ENCODE measurements at places on chromosomes 7 and 10.

DNA sequence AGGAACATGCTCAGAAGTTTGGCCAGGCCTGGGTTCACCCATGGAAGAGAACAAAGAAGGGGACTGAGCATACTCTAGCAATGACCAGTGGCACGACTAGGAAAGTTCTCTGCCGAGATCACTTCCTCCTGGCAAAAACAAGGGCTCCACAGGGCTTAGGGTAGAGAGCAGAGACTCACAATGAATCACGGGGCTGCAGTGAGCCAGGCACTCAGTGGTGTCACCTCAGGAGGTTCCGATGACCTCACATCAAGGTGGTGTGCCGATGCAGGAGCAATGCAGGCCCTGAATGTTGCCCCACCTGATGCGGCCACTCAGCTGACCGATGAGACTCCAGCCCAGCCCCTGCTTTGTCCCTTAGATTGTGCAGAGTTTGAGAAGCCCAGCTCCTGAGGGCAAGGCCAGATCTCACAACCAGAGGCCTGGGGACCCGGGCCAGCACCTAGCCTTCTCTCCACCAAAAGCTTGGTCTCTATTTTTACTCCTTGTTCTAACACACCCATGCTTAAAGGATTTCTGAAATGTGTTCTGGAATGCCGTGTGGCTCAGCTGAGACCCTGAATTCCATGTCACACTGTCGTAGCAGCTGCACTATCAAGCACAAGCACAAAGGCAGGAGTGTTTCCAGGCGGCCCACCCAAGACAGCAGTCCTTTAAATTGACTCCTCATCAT, 60.9 kb downstream of the COBL start:
- no peak for DNase-seq

GRCh38 chr10:106582291-106582690, 582.2 kb downstream of the SORCS1 start:
- DNase-seq, result no peak

DNA sequence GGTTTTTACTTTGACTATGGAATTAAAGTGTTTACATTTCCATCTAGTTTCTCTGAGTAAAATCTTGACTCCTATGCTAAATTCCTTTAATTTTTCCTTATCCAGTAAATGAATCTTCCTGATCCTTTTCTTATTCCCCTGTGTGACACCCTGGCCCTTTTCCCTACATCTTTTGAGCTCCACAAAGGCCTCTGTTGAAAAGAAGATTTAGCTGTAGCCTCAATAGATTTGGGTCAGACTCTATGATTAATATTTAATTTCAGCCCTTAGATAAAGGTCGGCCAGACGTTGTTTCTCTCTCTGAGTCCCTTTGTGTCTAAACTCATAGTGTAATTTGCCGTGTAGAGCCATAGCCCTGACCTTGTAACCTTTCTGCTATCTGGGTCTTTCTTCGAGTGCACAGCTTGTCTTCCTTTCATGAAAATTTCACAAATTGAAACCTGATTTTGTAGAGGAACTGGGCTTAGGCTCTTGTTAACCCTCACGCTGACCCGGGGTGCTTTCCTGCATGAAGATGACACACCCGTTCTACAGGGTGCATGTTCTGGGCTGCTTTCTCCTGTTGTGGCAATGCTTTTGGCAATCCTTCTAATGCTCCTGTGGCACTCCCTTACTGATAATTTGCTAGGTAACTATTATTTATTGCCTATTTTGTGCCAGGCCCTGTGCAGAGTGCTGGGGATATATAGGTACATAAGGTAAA, 21.2 kb downstream of the LSMEM1 start:
- no peak for DNase-seq

DNA sequence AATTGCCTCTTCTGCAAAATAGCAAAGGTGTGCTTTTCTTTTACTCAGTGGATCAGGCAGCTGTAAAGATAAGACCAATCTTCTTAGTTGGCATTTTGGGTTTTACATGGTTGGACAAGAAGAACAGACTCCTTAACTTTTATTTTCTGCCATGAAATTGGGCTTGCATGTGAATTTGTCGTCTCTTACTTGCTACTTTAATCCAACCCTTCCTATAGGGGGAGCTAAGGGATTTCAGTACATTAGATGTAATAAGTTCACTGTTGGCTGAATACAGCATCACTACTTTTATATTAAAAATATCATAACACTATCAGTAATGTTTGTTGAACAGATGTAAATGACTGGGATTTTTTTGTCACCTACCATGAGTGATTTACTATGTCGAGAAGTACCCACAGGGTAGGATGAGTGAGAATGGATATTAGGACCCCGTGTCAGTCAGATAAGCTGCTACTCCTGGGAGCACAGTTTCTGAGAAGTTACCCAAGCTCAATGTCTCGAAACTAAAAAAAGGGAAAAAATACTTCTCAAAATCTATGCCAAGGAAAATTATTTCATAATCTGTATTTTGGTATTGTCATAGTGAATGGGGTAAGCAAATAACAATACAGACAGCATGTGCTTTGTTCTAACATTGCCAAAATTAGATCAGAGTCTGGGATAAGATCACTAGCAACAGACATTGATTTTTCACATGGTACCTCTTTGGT, 127.4 kb upstream of the AGR3 start:
- DNase-seq, result no peak

DNA sequence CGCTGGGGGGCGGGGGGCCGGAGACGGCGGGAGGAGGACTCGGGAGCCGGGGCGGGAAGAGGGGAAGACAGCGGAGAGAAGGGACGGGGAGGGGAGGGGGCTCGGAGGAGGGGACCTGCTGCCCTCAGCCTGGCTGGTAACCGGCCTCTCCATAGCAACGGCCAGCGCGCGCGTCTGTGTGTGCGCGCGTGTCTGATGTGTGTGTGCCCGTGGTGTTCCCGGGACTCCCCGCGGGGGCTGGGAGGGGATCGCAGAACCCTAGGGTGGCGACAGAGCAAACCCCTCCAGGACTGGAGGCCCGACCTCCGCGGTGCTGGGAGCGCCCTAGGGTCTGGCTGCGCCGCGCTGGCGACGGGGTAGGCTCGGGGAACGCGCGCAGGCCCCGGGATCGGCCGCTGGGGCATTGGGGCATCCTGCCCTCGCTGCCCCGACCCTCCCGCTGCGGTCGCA, 356.3 kb downstream of the DNAJB6 start:
- no peak for DNase-seq

- DNase-seq, result no peak
These were observed 8.5 kb upstream of the CSTF2T start for GRCh38 chr10:51707821-51708424.

DNA sequence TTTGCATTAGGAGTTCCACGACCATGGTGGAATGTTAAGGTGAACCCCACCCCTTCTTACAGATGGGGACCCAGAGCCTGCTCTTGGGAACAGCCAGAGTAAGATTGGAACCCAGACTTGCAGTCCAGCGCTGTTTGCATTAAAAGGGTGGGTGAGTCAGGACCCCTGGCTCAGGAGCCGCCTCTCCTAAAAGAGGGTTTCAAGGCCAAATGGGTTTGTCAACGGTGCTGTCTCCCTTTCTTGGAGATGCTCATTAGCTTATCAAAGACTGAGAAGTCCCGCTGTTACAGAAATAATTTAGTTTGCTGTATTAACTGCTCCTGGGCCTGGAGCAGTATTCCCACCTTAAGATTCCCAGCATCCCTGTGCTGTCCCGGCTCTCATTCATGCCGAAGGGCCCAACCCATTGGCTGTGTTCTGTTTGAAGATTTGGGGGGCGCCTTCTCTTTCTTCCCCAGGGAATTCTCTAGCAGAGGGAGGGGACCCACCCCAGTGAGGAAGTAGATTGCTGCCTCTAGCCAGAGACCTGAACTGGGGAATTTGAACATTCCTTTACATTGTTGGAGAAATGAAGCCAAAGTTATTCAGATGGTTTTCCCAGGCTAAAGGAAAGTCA, 1.8 kb downstream of the MARVELD1 start:
- no peak for DNase-seq

- no peak for DNase-seq
These were observed 179.5 kb upstream of the YAE1 start for GRCh38 chr7:39386718-39387117.

DNA sequence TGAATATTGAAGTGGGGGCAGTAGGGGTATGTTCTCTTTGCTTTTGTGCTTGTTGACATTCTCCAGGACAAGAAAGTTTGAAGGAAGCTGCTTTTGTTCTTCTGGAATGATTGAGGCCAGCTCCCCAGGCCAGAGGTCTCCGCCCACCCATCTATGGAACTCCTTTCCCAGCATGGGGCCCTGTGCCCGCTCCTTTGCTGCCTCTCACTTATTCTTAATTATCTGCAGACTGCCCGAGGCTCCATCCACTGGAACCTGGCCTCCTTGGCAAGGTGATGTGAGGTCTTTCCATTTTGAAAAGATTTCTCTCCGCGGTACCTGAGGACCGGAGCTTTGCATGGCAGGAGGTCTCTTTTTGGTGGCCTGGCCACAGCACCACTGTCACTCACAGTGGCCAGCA, 39.3 kb upstream of the MKI67 start:
- DNase-seq, result no peak

- no peak for DNase-seq
These were observed 147.2 kb downstream of the NSUN6 start for GRCh38 chr10:18504161-18504560.

DNA sequence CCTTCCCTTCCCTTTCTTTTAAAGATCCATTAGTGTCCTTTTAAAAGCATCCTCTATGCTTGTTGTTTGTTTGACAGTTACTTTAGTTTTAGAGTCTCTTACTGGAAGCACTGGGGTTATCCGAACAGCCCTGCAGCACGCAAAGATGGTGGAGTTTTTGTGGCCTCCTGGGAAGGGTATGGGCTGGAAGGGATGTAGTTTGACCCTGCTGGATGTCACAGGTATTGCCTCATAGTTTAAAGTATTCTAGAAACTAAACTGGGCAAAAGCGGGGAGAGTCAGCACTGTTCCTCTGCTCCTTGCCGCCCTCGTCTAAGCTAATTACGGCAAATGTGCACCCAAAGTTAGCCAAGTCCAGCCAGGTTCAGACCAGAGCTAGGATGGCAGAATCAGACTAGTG, 35.8 kb upstream of the GNAI1 start:
- DNase-seq, result no peak

DNA sequence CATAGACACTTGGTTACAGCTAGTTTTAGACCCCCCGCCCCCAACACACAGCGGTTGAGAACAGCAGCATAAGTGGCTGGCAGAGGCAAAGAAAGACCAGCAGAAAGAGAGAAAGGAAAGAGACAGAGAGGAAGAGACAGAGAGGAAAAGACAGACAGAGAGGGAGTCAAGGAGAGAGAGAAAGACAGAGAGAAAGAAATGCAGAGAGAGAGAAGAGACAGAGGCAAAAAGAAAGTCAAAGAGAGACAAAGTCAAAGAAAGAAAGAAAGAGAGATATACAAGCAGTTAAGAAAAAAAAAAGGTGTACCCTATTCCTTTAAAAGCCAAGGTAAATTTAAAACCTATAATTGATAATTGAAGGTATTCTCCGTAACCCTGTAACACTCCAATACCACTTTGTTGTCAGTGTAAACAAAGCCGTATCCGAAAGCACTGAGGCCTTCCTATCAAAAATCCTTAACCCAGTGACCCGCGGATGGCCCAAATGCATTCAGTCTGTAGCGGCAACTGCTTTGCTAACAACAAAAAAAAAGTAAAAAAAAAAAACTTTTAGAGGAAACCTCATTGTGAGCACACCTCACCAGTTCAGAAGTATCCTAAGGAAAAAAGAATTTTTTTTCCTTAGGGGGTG, 11.9 kb upstream of the SLC12A9 start:
- no peak for DNase-seq

GRCh38 chr10:79628988-79629954, 18.5 kb downstream of the SFTPA1 start:
- DNase-seq, result no peak

- DNase-seq, result no peak
These were observed 89.1 kb downstream of the MMRN2 start for GRCh38 chr10:86868353-86868752.

- no peak for DNase-seq
These were observed 1.6 kb upstream of the ARHGAP12 start for GRCh38 chr10:31930023-31930751.

- no peak for DNase-seq
These were observed 24.0 kb upstream of the NANOS1 start for GRCh38 chr10:119005362-119006043.

DNA sequence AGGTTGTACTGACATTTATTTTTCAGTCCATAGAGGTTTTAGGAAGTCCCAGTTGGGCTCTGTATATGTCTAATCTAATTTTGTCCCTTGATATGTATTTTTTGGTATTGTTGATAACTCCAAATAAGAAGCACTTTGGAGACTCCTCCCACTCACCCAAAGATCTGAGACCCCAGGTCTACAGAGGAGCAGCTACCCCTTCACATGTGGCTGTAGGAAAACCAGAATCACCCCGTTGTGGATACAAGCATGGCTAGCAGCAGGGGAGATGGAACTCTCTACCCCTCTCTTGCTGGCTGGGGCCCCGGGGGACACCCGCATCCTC, 9.4 kb downstream of the HHEX start:
- no peak for DNase-seq

- no peak for DNase-seq
These were observed 117.6 kb upstream of the TCF7L2 start for GRCh38 chr10:112832361-112832878.

GRCh38 chr10:19918794-19919193, 102.6 kb downstream of the PLXDC2 start:
- DNase-seq, result no peak

GRCh38 chr7:79730971-79731370, 277.5 kb upstream of the MAGI2 start:
- no peak for DNase-seq

- DNase-seq, result no peak
These were observed 263.0 kb upstream of the NEBL start for GRCh38 chr10:21160116-21160515.

GRCh38 chr7:116483271-116483942, 16.1 kb upstream of the CAV2 start:
- no peak for DNase-seq

DNA sequence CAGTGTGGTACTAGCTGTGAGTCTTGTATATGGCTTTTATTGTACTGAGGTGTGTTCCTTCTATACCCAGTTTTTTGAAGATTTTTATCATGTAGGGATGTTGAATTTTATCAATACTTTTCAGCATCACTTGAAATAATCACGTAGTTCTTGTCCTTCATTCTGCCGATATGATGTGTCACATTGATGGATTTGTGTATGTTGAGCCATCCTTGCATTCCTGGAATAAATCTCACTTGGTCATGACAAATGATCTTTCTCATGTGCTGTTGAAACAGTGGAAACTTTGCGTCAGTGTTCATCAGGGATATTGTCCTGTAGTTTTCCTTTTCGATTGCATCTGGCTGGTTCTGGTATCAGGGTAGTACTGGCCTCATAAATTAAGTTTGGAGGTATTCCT, 7.1 kb upstream of the PRKAR1B start:
- DNase-seq, result no peak

- DNase-seq, result no peak
These were observed 33.3 kb upstream of the KDM7A start for GRCh38 chr7:140209866-140210609.

GRCh38 chr7:6346581-6346980, 74.2 kb upstream of the CYTH3 start:
- no peak for DNase-seq

All from NCI-H2081 treated with DMSO at 0.1 percent for 48 hours (cell line).